ENCODE measurements at places on chromosomes 12 and 14.
A peak's percentile ranks its signal among the peaks of the same experiment; 100 is the strongest.

- no peak for DNase-seq
These were observed 8.7 kb downstream of the C14orf180 start for GRCh38 chr14:104588066-104588857.

DNA sequence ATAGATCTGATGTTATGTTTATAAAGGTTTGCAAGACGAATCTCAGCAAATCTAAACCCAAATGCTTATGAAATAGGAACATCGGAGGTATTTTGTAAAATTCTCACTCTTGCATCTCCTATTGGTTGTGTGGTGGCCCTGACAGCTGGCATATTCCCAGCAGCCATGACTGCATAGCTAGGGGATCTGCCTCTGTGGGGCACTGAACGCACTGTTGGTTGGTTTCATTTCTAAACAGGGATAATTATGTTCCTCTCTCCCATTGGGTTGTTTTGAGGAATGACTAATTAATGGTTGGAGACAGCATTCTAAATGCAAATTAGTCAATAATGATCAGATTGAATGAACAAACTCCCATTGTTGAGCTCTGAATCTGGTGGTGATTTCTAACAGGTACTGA is 2.7 kb upstream of the BEST3 start:
- DNase-seq, result no peak

DNA sequence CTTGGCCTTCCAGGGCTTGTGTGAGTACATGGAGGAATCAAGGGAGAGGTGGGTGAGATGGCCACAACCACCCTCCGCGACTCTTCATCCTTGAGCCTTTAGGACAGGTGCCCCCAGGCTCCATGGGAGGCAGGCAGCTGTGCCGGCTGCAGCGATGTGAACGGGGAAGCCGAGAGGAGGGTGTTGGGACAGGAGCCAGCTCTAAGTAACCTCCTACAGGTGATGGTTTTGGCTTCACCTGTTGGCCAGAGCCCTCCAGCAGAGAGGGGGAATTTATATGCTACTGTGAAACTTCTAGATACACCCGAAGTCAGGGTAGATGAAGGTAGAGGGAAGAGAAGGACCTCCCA is 132.2 kb upstream of the HIF1A start:
- DNase-seq, result peak; percentile 87

GRCh38 chr14:71932229-71932981 is at the start of gene RGS6:
RGS6 (plus strand) TSS chr14:71932429.
- peak; percentile 48 for DNase-seq

- DNase-seq, result no peak
These were observed 99.6 kb downstream of the DYRK2 start for GRCh38 chr12:67747869-67748742.

GRCh38 chr14:100882991-100883788 is 20.3 kb downstream of the RTL1 start:
- no peak for DNase-seq

DNA sequence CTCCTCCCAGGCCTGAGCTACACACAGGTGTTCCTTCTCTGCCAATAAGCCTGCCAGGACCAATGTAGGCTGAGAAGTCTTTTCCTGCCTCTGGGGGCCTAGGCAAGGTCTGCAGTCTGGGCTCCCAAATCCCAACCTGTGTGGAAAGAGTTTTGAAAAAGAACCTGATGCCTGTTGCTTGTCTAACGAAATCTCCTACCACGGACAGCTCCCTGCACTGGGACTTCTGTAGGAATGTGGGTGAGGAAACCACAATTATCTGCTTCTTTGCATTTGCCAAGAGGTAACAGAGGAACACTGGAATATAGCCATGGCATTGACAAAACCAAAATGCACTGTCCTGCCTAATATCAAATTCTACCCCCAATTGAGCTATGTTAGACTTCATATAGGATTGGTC is 877.0 kb upstream of the TMEM132C start:
- no peak for DNase-seq

- DNase-seq, result peak; percentile 95
These were observed at the start of gene HSP90AA1 for GRCh38 chr14:102086972-102087761. HSP90AA1 (minus strand) TSS chr14:102087044; CDS start chr14:102086378, 666 bp downstream.

DNA sequence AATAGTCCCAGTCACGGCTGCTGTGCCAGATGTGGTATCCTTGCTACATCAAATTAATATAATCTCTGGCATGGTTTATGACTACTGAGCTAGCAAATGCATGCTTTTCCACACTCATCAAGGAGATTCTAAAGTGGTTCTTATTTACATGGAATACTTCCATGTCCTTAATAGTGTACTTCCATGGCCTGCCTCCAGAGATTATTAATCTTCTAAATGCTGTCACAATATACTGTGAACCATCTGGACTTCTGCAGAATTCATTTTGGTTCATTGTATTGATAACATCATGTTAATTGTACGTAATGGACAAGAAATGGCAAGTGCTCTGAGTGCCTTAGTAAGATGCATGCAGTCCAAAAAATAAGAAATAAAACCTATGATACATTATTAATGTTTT is 230.8 kb downstream of the NUAK1 start:
- no peak for DNase-seq

DNA sequence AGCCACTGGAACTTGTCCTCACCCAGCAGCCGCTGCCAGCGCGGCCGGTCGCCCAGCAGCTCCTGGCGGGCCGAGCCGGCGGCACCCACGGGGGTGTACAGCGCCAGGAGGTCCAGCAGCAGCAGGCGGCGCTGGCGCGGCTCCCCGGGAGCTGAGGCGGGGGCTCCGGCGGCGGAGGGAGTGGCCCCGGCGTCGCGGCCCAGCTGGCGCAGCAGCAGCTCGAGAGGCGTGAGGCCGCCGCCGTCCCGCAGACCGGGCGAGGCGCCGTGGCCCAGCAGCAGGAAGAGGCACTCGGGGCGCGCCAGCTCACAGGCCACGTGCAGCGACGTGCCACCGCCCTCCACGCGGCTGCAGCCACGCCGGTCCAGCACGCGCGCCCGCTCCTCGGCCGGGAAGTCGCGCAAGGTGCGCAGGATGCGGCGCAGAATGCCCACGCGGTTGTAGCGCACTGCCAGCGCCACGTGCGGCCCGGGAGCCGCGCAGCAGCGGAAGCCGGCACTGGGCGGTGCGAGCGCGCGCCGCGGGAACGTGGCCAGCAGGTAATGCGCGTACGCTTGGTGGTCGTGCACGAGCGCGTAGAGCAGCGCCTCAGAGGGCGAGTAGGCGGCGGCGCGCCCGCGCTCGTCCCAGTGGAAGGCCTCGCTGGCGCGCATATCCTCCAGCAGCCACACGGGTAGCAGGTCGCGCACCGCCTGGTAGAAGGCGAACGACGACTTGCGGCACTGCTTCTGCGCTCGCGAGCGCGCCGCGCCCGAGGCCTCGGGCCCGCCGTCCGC is 2.3 kb downstream of the ANKRD9 start:
- no peak for DNase-seq

GRCh38 chr12:96187956-96188355 is 6.2 kb upstream of the ELK3 start:
- peak; percentile 19 for DNase-seq

DNA sequence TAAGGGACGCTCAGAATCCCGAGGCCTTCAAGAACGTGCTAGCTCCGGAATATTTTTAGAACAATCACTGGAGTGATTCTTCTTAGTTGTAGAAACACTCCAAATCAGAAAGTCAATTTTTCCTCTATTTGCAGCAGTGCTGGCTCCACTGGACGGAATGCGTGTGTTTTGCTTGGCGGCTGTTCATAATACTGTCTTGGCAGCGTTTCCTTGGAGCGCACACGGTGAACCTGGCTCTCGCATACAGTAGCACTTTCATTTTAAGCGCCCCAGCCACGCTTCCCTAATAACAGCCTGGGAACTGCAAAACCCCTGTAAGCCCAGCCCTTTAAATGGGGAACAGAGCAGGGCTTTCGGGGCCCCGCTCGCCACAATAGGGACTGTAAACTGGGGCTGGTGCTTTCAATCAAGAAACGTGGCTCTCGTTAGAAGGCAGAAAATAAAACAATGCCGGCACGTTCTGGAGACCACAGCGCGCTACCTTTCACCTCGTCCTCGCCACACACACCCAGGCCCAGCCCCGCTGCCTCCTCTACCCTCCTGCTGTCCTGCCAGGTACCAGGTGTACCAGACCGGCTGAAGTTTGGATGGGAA is 79.9 kb downstream of the BCL11B start:
- DNase-seq, result peak; percentile 88

DNA sequence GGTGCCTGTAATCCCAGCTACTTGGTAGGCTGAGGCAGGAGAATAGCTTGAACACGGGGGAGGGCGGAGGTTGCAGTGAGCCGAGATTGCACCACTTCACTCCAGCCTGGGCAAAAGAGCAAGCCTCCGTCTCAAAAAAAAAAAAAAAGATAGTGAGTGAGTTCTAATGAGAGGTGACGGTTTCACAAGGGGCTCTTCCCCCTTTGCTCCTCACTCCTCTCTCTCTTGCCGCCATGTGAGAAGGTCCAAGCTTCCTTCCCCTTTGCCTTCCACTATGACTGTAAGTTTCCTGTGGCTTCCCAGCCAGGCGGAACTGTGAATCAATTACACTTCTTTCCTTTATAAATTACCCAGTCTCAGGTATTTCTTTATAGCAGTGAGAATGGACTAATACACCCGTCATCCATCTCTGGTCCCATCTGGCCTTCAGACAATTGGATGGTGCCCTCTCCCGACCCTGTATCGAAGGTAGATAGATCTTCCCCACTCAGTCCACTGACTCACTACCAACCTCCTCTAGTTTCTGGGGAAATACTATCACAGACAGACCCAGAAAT is 27.0 kb upstream of the RCOR1 start:
- no peak for DNase-seq

- peak; percentile 1 for DNase-seq
These were observed 42.3 kb downstream of the GNS start for GRCh38 chr12:64716839-64717455.

DNA sequence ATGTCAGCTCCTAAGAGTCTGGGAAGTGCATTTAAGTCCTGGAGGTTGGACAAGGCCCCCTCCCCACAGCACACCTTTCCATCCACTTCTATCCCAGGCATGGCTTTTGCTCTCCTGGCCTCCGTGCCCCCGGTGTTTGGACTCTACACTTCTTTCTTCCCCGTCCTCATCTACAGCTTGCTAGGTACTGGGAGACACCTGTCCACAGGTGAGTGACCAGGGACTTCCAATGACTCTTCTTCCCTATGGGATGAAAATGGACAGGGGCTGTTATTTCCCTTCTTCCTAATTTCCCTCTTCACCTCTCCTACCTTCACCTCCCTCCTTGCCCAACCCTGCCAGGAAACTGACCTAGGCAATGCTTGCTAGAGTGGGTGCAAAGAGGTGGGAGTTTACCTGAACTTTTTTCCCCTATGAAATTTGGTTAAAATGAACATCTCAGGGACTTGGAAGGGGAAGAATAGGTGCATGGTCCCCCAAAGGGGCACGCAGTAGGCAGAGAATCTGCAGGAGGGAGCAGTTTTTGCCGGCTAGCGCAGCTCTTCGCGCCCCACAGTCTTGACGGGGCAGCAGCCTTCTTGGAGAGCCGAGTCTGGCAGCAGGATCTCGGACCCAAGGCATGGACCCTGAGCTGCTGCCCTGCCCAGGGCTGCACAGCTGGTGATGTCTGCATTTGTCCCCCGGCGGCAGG is 9.2 kb downstream of the ARHGEF25 start:
- DNase-seq, result no peak

GRCh38 chr12:54304187-54304810 is 3.5 kb upstream of the NFE2 start:
- DNase-seq, result no peak

- DNase-seq, result no peak
These were observed 84.1 kb downstream of the TTC7B start for GRCh38 chr14:90732139-90732538.

DNA sequence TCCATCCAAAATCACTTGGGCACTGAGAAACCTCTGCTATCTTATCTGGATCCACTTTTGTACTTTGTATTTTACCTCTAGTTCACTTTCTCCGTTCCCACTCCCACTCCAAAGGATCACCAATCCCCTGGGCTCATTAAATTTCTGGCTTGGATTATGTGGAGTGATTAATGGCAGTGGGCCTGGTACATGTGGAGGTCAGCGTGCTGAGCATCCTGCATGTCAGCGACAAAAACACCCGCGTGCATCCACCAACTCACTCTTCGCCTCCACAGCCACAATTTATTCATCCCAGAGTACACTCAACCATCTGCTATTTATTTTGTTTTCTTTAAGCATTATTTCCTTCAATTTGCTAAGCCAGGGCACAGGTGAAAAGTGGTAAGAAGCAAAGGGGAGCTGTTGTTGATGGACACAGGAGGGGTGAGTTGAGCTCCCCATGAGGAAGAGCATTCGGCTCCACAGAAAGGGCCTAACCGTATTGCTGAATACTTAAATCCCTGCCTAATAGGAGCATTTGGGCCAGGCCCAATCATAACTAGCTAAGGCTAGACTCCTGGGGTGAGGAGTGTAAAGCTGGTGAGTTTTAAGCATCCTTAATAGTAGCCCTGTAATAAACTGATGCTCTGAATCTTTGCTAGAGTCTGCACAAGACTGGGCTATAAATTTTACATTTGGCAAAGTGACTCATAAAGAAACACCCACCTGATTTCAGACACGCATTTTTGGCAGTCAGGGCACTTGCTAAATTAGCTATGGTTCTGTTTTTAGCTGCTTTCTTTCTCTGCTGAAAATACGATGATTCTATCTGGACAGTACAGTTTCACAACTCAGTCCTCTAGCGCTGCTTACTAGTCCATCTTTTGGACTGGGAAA is 137.8 kb downstream of the SLC25A21 start:
- DNase-seq, result no peak

DNA sequence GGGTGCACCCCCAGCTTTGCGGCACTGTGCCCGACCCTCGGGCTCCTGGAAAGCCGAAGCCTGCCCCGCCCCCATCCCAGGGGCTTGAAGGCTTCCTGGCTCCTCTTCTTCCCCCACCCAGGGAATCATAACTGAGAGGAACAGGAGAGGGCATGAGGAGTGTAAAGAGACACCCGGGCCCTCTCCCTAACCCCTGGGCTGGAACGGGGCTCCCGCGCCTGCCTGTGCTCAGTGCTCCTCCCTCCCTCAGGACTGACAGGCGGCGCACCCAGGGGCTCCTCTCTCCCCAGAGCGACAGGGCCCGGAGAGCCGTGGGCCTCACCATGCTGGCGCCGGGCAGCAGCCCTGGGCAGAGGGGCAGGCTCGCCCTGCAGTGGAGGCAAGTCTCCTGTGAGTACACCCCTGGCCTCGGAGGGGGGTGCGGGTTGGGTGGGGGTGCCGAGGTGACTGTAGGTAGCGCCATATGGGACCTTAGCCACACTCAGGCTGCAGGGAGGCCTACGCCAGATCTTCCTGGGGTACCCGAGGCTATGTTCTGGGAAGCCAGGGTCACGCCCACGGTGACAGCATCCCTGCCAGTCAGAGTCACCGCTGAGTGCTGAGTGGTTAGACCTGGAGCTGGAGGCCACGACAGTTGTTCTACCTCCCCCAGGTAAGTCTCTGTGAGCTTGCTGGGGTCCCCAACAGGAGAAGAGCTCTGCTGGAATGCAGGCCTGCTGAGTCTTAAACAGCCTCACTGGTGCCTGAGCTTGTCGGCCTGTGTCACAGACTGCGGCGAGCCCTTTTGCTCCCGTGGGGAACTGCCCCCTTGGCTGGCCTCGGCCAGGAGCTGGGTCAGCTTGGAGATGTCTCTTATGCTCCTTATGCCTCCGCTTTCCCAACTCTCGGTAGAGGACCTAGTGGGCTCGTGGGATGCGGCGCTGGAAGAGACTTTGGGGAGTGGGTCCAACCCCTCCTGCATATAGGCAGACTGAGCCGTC is 7.8 kb downstream of the LRTM2 start:
- no peak for DNase-seq

GRCh38 chr12:95218150-95219133 is 835 bp downstream of the VEZT start:
- peak; percentile 90 for DNase-seq

GRCh38 chr14:76776428-76777251 is 15.4 kb downstream of the VASH1 start:
- no peak for DNase-seq
